ENCODE measurements at places on chromosomes 5 and 9. TPM values are rescaled to one million over a fixed set of nuclear protein-coding genes. Genes with fewer than 3 reads are reported as not detected.

PDE4D gene
- 41.0 TPM for total RNA-seq

GABRA1 gene
- total RNA-seq, result not detected

CBY3 gene
- total RNA-seq, result not detected

SHOC1 gene
- not detected for total RNA-seq

All from dermis blood vessel endothelial cell (primary cell).